T-helper 1 cell (primary cell): ENCODE measurements at places on chromosomes 5 and 9.

DNA sequence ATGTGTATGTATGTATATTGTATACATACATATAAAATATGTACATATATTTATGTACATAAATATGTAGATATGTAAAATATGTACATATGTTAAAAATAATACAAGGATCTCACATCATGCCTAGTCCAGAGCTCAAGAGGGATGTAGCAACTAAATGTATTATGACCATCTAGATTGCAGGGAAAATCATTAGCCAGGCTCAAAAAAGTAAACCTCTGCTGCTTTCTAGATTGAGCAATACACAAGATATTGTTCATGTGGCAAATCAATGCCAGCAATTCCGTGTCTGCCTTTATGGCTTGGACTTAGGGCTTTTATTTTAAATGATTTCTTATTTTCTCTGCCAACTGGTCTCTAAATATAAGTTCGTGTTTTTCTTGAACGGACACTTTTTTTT is 65.2 kb downstream of the RAI14 start:
- DNase-seq, result no peak

GRCh38 chr5:159819591-159820411 is 96.5 kb upstream of the ADRA1B start:
- no peak for DNase-seq

DNA sequence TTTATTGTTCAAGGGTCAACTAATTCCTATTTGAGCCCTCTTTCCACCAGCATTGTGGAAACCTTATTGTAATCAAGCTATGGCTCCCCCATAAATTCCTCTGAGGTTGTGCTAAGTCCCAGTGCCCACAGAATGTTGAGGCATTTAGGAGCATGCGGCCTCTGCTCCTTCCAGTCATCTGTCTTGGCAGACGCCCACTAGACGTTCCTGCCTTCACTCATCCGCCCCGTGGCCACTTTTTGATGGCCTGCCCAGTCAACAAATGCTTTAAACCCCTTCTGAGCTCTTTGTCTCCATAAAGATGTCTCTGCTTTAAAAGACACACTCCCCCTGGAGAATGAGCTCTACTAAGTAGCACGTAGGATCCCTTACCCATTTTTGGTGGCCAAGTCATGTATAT is 104.7 kb downstream of the GAS1 start:
- no peak for DNase-seq

DNA sequence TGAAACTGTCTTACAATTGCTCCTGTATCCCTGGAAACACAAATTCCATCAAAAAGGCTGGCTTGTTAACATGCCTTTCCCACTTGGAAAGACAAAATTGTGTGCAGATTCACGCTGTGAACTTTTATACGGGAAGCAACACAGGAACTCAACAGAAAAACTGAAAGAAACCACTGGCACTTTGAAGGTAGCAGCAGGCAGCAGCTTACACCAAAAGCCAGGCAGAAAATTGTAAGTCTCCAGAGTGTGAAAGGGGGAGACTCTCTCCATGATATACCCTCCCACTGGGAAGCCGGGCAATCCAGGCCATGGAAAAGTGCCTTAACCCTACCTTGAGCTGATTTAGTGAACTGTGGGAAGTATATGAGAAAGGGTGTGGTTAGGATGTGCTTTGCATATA is 943.7 kb downstream of the CDH18 start:
- no peak for DNase-seq

DNA sequence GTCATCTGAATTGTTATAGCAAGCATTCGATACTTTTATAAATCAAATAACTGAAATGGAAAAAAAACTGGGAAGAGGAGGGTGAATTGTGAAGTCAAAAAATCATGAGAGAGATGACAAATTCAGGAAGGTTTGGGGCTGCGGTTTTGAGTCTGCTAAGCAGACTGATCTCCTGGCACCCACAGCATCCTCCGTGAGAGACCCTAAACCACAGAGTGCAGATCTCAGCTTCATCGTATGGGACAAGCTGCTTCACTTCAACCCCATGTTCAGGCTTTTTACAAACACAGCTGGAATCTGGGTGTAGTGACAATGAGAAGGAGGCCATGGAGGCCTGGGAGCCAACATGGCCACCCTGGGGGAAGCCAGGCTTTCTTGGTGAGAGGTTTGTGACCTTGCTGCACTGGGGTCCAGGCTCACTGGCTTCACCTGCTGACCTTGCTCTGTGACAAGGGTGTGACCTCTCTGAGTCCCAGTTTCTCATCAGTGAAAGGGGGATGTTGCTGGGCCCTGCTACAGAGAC is 19.4 kb downstream of the USP20 start:
- DNase-seq, result no peak

GRCh38 chr5:55391707-55392106 is 83.9 kb downstream of the MTREX start:
- DNase-seq, result no peak

GRCh38 chr5:92022415-92023140 is 639.5 kb upstream of the ARRDC3 start:
- DNase-seq, result no peak

DNA sequence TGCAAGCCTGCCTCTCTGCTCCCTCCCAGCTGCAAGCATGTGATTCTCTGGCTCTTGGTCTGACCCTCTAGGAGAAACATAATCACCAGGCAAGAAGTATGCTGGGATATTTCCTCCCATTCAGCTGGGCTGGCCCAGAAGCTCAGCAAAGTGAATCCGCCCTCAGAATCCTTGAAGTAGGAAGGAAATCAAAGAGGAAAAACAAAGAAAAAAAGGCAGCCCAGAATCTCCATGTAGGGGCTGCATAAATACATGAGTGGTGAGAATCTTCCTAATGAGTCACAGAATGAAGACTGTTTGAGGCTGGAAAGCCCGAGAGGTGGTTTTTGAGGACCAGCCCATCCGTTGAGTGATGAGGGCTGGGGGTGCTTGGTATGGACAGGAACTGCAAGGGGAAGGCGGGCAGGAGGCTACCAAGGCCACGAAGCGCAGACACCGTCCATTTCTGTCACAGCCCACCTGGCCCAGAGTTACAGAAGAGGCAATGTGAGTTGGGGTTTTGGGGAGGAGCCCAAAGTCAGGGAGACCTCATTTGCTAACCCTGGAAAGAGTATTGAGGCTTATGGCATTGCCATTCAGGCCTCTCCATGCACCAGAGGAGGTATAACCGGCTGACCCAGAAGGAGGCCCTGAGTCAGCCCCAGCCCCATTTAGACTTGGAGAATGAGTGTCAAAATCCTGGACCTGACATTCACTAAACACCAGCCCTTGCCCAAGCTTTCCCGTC is 33.4 kb upstream of the TGFBR1 start:
- no peak for DNase-seq
